ENCODE measurements at places on chromosomes 5 and 9.
A peak's percentile ranks its signal among the peaks of the same experiment; 100 is the strongest.

DNA sequence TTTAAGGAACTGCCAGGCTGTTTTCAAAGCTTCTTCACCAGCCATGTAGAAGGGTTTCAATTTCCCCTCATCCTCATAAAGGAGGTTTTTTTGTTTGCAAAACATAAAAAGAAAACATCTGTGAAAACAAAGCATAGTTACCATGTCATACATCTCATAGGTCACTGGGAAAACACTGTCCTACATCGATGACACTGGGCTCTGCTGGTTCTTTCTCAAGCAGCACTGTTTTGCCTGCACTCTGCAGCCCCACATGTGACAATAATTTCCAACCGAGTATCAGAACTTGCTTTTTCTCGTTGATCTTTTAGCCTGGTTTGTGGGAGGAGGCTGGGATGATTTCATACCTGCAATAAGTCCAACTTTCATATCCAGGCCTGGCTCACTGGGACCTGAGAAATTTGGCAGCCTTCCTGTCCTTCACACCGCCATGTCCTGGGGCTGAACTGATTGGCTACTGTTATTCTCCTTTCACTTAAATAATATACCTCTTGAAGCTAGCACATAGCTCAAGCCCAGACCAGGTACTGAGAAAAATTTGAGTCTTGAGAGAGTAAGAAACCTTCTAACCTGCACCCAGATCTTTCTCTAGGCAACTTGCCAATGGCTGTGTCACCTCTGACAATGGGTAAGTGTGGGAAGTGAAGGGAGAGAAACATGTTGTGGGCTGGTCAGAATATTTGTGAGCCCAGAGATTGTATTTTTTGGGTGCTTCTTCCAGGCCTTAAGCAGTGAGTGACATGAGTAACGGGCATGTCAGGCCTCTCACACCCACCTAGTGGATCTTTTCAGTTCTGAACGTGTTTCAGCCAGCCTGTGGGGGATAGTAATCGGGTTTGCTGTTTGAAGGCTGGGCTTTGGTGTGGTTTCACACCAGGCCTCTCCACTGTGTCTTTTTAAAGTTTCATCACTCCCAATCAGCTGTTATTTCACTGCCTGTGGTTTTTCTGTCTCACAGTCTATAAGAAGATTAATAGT is 502.8 kb downstream of the NTRK2 start:
- DNase-seq = peak; percentile 39

- DNase-seq = no peak
Observed at GRCh38 chr5:134077926-134078580, 36.4 kb upstream of the TCF7 start.

GRCh38 chr5:169716287-169716686 is 79.2 kb downstream of the DOCK2 start:
- DNase-seq = no peak

- DNase-seq = peak; percentile 95
Observed at GRCh38 chr9:34637356-34638137, at the start of gene SIGMAR1. Gene SIGMAR1, minus strand, starts transcription at chr9:34637787. Its CDS starts 90 bp downstream, at chr9:34637697.

DNA sequence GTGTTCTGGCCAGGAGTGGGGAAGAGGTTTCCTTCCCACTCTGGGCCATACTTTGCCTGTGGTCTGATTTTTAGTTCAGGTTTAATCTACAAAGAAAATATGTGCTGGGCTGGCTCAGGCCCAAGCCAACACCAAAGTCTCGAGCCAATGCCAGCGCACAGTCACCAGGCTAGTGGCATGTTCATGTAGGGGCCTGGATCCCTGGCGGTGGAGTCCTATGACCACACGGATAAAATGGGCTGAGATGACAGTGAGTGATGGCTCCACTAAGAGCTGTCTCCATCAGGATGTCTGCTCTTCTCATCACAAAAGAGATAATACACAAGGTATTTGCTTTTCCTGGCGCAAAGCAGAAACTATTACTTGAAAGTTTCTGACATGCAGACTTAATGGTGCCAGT is 92.9 kb upstream of the PTPN3 start:
- no peak for DNase-seq

- DNase-seq = no peak
Observed at GRCh38 chr5:148290271-148291195, 21.7 kb upstream of the SPINK7 start.

GRCh38 chr5:61332358-61332749 is 296 bp downstream of the ZSWIM6 start:
- no peak for DNase-seq

DNA sequence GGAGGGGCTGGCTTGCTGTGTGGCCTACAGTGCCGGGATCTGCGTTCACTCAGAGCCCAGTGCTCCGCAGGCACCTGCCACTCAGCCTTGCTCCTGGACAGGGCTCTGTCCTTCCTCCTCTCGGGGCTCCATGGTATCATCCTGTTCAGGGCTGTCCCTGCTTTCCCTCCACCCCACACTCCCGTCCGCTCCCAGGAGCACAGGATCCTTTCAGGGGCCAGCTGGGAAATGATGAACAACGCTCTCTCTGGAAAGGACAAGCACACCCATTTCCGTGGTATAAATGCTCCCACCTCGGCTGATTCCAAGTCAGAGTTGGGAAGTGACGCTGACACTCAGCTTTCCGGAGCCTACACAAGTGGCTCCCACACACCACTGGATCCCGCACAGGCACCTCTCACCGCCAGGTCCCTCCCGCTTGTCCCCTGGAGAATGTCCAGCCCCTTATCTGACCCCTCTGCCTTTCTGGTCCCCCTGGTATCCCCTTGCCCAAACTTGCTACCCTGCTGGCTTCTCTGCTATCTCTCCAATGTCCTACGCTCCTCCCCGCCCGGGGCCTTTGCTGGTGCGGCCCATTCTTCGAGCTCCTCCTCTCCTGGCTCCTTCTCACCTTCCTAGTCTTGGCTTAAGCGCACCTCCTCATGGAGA is 21.3 kb downstream of the HMCN2 start:
- DNase-seq = no peak

GRCh38 chr5:69136293-69136692 is 30.7 kb upstream of the CCNB1 start:
- no peak for DNase-seq

DNA sequence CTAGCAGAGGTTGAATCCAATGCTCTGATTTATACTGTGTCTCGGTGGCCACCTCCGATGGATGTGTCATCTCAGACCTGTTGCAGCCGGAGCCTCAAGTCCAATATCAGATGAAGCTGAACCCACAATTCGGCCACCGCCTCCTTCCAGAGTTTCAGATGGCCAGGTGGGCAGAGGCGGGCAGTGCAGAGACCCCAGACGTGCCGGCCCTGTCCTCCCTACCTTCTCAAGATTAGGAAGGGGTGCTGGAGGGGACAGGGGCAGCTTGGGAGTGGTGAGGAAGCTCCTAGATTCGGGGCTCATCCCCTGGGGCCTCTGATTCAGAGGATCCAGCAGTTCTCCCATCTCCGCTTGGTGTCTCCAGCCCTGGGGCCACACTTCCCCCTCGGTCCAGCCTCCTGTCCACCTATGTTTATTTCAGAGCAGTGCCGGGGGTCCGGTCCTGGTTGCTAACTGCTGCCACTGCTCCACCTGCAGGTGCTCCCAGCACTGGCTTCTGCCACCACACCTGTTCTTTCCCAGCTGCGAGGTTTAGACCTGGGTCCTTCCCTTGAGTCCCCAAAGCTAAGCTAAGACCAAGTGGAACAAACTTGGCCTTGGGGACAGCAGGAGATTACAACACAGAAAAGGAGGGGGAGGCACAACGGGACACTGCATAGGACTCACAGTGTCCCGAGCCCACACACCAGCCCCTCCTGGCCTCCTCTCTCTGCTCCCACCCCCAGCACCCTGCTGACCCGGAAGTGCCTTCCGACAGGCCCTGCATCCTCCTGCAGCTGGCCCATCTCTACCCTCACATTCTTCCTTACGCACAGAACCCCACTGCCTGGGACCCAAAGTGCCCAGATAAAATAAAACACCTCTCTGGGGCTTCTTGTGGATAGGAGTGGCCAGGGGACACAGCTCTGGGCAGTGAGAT is 81.6 kb downstream of the NTNG2 start:
- DNase-seq = no peak

DNA sequence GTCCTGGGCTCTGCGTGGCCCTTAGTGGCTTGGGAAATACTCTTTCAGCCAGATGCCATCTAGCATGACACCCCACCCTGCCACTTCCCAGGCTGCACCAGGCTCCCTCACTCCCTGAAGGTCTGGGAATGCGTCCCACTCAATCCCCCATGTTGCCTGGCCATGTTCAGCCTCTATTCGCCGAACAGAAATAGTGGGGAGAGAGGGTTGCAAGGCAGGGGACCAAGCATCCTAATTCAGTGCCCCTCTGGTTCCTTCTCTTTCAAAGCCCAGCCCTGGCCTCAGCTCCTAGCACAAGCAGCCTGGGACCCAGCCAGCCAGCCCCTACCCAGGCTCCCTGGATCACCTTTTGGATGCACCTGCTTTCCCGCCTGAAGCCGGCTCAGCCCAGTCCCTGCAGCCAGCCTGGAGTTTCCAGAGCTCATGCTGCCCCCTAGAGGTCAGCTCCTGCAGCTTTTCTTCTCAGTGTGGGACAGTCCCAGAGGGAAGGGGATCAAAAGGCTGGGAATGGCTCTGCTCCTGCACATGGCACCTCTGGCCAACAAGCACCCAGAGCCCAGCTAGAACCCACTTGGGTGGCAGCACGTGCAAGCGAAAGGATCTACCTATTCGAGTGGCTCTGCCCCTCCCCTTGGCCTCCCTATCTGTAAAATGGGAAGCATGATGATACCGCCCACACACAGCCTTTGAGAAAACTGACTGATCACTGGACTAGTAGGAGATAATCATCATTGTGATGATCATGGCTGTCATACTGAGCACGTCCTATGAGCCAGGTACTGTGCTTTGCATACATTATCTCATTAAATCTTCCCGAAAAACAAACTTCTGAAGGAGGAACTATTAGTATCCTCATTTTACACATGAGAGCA is 48.7 kb upstream of the C5orf58 start:
- peak; percentile 57 for DNase-seq

DNA sequence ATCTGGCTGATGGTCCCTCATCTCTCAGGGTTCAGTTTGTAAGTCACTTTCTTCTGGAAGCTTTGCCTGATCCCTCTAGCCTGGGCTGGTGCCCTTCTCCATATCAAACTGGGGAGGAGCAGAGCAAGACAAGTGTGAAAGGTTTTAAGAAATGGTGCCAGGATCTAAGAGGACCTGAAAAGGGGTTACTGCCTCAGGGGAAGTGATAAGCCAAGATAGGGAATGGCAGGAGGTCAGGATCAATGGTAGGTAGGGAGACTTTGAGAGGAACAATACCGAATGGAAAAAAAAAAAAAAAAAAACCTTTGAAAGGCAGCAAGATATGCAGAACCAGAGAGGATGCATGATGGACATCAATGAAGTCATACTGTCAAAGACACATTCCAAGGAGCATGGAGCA is 67.5 kb upstream of the TLR4 start:
- DNase-seq = no peak

GRCh38 chr5:132020568-132021339 is 9.3 kb upstream of the ACSL6 start:
- DNase-seq = no peak

DNA sequence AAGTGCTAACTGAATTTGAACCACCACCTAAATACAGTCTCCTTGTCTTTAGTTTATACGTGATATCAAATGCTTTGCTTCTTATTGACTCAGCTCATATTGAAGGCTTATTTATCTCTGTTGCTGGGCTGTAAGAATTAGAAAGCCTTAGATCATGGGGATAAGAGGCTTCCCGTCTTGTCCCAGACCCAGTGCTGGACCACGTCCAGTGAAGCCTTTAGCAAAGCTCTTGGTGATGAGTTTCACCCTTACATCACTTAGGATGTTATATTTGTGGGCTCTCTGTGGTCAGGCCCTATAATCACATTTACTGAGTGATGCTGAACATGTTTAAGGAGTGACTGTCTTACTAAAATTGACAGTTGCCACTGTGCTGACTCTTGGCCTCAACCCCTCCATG is 11.2 kb downstream of the FAM240B start:
- DNase-seq = no peak

DNA sequence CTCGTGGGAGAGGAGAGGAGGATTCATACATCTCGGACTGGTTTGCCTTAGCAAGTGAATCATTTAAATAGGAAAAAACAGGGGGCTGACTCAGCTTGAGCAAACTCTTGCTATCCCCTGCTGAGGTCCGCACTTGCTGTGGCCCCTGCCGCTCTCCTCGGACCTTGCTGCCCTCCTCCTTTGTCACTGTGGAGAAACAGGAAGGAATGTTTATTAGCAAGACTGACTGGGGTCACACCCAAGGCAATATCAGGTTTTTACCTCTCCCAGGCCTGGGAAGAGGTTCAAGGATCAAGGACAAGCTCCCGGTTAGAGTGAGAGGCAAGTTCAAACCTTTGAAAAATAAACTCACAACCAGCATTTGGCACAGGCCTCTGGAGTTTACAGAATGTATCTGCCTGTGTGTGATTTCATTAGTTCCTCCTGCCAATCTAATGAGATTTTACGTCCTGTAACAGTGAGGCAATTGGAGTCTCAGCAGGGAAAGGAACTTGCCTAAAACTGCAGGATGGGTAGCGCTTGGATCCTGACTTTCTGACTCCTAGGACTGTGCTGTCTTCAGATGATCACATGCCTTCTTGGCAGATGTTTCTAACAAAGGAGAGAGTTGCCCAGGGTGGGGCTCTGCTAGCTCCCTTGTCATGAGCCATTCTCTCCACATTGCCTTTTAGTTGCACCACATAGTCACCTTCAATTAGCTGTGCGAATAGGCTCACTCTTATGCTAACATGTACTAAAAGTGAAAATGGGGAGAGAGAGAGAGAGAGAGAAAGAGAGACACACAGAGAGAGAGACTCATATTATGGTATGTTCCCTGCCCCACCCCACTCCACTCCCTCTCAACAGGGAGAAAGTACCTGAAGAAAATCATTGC is 108.6 kb upstream of the CDKN2B start:
- DNase-seq = no peak

- no peak for DNase-seq
Observed at GRCh38 chr9:31065691-31066090, 1318.8 kb upstream of the ACO1 start.

GRCh38 chr9:111983484-111983908 is 86.9 kb downstream of the UGCG start:
- DNase-seq = no peak

DNA sequence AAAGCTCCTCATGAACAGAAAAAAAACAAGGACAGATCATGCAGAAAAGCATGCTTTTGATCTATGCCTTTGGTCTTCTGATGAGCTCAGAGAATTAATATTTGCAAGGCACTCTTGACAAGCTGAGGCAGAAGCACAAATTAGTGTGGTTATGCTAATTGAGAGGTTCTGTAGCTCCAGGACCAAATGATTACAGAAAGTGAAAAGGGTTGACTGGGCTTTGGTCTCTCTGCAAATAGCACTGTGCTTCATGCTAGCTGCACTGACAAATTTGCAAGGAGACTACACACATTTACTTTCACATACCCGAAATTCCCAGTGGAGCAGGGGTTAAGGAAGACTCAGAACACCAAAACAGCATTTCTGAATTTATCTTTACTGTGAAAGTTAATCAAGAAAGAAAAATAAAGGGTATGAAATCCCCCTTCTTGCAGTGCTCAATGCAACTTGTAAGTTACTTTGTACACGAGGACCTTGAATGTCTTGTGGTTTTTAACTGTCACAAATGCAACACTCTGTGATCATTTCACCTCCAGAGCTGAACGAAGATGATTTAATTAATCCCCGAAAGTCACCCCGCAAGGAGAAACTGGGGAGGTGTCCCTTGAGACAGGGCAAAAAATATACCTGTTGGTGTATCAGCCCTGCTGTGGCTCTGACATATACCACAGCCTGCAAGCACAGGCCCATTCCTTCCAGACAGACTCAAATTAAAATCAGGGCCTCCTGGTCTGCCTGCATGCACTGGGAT is 11.9 kb downstream of the RAPGEF1 start:
- no peak for DNase-seq

Data from left hindlimb (tissue), 1 donor.